ENCODE measurements at places on chromosomes 1 and 21.

GRCh38 chr21:45406801-45407628 is 2.0 kb downstream of the COL18A1 start:
- DNase-seq, result no peak

- no peak for DNase-seq
Observed at GRCh38 chr1:81587426-81587825, 213.3 kb upstream of the ADGRL2 start.

DNA sequence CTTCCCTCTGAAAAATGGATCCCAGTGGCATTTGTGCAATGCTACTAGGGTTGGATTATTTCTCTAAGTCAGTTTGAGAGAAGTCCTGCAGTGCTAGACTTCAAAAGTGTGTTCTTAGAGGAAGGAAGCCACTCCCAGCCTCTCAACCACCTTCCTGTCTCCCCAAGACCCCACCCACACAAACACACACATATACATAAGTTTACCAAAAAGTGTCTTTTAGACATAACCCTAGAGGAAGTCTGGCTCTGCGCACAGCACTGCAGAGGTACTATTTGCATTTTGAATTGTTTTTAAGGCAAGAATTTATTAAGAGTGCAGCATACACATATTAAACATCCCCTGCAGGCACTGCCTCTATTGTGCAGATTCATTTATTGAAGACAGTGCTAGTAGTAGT is 127.3 kb downstream of the HHIPL2 start:
- DNase-seq, result no peak

- no peak for DNase-seq
Observed at GRCh38 chr1:39854738-39855137, 28.6 kb downstream of the TRIT1 start.

DNA sequence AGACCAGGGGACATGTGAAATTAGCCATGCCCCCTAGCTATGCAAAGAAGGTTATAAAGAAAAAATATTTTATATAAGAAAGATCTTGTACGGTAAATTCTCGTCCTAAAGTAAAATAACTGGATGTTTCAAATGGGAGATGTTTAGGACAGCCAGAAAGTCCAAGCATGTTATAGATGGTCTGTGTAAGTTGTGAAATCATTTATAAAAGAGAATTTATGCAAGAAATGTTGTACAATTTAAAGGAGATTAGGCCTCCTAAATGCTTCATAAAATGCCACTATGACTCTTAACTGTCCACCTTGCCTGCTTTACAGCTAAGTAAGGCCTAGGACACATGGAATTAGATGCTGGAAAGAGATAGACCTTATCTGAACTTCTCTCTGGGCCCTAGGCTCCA is 118.1 kb upstream of the POGK start:
- DNase-seq, result no peak

- DNase-seq, result no peak
Observed at GRCh38 chr1:64884261-64885040, 81.9 kb downstream of the JAK1 start.

DNA sequence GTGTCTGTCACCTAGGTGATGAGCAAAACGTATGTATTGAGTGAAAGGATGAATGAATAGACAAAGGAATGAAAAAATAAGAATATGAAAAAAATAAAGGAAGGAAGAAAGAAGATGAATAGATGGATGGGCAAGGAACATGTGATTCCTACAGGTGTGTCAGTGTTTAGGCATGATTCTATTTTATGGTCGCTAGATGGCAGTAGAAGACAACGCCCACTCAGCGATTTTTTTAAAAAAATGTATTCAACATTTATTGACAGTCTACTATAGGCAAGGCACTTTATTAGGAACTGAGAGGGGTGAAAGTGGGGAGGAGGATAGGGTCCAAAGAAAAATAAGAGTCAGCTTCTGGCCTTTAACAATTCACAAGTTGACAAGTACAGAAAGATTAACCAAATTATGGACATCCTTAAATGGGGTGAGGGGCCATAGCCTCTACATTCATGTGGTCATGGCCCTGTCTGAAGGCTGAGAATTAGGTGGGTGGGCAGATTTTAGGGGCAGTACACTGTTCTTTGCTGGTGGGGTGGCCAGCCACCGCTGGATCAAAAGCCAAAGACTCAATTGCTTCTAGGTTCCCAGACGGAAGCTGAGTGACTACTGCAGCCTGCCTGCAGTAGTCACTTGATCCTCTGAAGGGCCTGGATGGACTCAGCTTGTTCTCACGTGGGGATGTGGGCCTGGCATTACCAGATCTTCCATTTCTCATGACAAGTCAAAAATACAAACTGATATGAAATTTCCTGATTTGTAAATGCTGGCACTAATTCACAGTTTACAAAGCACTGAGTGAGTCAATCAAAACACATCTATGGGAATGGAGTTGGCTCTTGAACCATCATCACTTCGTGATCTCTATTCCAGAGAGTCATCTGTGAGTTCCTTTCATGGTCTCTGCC is 83.9 kb downstream of the FASLG start:
- no peak for DNase-seq

DNA sequence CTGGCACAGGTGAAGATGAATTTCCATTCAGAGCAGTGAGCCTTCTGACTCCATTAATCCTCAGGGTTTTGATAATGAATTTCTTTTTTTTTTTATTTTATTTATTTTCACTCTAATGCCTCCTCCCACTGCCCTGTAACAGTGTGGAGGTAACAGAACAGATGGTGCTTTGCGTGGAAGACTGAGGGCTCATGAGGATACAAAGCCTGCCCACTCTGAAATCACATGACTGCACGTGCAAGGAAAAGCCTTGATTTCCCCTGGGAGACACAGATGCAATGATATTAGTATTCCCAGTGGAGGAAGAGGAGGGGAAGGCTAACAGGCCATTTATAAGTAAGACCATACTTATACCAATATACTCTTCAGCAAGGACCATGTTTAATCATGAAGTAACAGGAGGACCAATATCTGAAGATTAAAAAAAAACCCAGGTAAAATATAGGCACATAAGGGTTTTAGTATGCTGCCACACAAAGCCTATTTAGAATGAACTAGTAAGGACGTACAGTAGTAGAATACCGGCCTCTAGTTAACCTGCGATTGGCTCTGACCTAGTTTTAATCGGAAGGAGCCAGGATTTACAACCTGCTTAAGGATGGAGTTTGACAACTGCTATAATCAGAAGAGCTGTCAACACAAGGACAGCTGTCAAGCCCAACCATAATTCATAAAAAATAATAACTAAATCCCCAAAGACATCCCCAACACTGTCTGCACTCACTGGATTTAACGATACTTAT is 69.6 kb downstream of the LHX4 start:
- no peak for DNase-seq

- DNase-seq, result no peak
Observed at GRCh38 chr1:200561856-200562214, 58.7 kb downstream of the KIF14 start.

DNA sequence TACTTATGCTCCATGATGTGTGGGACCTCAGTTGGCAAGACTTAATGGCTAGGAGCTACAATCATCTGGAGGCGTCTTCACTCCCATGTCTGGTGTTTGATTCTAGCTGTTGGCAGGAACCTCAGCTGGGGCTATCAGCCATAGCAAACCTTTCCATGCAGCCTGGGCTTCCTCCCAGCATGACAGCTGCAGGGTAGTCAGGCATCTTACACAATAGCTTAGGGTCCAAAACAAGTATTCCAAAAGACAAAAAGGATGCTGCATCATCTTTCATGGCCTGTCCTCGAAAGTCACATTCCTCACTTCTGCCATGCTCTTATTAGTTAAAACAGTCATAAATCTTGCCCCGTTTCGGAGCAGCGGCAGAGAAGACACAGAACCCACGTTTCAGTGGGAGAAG is 90.9 kb downstream of the LRRC8C start:
- peak; percentile 48 for DNase-seq

- DNase-seq, result peak; percentile 63
Observed at GRCh38 chr21:33948096-33948950, 32.7 kb upstream of the ATP5PO start.

GRCh38 chr1:171226747-171227370 is 21.4 kb upstream of the FMO1 start:
- DNase-seq, result peak; percentile 73

GRCh38 chr1:63124666-63125191 is 197.6 kb upstream of the FOXD3 start:
- peak; percentile 70 for DNase-seq

- peak; percentile 79 for DNase-seq
Observed at GRCh38 chr1:6743189-6744101, 41.8 kb upstream of the CAMTA1 start.

GRCh38 chr1:118636004-118636403 is 352.1 kb downstream of the TBX15 start:
- no peak for DNase-seq

- DNase-seq, result no peak
Observed at GRCh38 chr1:220564216-220564615, 36.3 kb downstream of the MARK1 start.

- DNase-seq, result peak; percentile 64
Observed at GRCh38 chr1:182301467-182302198, 90.0 kb downstream of the GLUL start.

DNA sequence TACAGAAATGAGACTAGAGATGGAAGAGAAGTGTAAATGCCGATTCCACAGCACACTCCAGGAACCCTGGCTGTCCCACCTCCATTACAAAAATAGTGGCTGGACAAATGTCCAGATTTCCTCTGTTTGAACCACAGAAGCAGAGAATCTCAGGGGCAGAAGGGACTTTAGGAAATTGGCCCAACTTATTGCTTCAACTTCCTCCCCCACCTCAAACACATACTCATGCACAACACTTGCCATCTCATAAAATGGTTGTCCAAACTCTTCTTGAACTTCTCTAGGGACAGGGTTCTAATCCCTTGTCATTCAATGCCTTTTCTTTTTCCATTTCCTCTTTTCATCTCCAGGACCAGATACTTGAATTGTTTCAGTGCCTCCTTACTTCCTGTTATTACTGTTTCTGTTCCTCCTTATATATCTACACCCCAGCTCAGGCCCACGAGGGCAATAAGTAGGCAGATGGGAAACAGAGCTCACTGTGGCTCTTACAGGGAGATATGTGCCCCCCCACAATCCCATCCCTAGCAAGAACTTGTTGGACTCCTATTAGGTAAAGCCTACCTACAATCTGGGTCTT is 8.5 kb upstream of the B4GALT3 start:
- no peak for DNase-seq

- no peak for DNase-seq
Observed at GRCh38 chr1:46529031-46529630, 22.3 kb downstream of the KNCN start.
